ENCODE measurements at places on chromosomes 4 and X. TPM values are rescaled to one million over a fixed set of nuclear protein-coding genes. Genes with fewer than 3 reads are reported as not detected.

The COL4A6 gene
- 36.9 TPM for total RNA-seq

- peaks cover 27% of the 10 kb centered on the region for H3K4me1 ChIP-seq
- no peaks in the 10 kb centered on the region for H3K36me3 ChIP-seq
- peaks cover 34% of the 10 kb centered on the region for H3K27me3 ChIP-seq
- DNase-seq: no peak
- H3K27ac ChIP-seq: peak overlapping the region; percentile 91
- peak overlapping the region; percentile 64 for H3K4me3 ChIP-seq
Measured at GRCh38 chr4:2412534-2412884, 5.9 kb downstream of the ZFYVE28 start.

GRCh38 chr4:189420572-189420971 is 520.1 kb upstream of the FRG1 start:
- no peaks in the 10 kb centered on the region for H3K27me3 ChIP-seq
- no peaks in the 10 kb centered on the region for H3K36me3 ChIP-seq
- DNase-seq: no peak
- no peaks in the 10 kb centered on the region for H3K4me1 ChIP-seq
- no peak overlapping the region for H3K4me3 ChIP-seq

DNA sequence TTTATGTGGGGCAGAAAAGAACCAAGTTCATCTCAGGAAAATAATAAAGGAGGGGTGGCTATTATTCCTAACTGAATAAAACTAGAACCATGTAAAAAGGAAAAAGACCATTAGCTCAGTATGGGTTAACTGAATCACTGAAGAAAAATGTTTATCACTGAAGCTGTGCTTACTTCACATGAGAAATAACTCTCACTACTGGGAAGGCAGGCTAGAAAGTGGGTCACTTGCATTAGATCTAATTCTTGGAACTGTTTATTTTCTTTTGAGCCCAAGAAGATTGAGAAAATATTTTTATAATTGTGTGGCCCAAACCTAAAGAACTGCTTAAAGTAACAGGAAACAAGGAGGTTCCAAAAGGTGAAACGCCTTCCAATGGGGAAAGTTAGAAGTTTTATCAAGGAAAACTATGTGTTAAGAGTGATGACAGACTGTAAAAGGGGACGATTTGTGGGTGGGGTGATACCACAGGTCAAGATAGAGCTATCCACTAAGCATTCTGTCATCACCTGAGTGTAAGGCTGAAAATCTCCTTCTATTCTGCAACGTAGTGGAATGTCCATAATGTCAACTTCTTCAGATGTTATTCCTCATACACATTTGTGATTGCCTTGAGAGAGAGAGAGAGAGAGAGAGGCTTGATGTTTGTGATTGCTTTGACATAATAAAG is 1083.5 kb downstream of the PCDH7 start:
- no peak for DNase-seq
- no peak overlapping the region for H3K4me3 ChIP-seq
